SJCRH30 (cell line): ENCODE measurements at places on chromosomes 12 and 14. TPM values are rescaled to one million over a fixed set of nuclear protein-coding genes. Genes with fewer than 3 reads are reported as not detected.
A peak's percentile ranks its signal among the peaks of the same experiment; 100 is the strongest.

GRCh38 chr14:102516531-102517391 lies 7.2 kb upstream of the ANKRD9 start:
- peaks cover 4% of the 10 kb centered on the region; the same call in 1 of the 2 replicates for H3K4me1 ChIP-seq
- H3K27ac ChIP-seq = no peak overlapping the region
- peak overlapping the region; percentile 70 for H3K4me3 ChIP-seq
- H3K36me3 ChIP-seq = no peaks in the 10 kb centered on the region
- H3K27me3 ChIP-seq = no peaks in the 10 kb centered on the region

DNA sequence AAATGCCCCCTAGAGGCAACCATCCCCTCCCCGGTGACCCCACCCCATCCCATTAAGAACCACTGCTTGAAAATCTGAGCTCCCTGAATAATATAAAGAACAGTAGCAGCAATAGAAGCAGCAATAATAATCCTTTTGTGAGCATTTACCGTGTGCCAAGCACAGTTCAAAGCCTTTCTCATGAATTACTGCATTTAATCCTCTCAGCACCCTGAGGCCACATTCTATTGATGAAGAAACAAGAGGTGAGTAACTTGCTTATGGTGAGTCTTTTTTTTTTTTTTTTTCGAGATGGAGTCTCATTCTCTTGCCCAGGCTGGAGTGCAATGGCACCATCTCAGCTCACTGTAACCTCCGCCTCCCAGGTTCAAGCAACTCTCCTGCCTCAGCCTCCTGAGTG lies 65.0 kb downstream of the KCNK10 start:
- H3K27me3 ChIP-seq = no peaks in the 10 kb centered on the region
- no peaks in the 10 kb centered on the region for H3K36me3 ChIP-seq
- H3K4me1 ChIP-seq = peaks cover 14% of the 10 kb centered on the region
- no peak overlapping the region for H3K27ac ChIP-seq

GRCh38 chr14:103385929-103386712 lies 906 bp downstream of the MARK3 start:
- peak; percentile 41 for DNase-seq
- H3K36me3 ChIP-seq = no peaks in the 10 kb centered on the region
- no peaks in the 10 kb centered on the region for H3K27me3 ChIP-seq
- no peaks in the 10 kb centered on the region for H3K4me1 ChIP-seq
- peak overlapping the region; percentile 77 for H3K4me3 ChIP-seq
- peak overlapping the region; percentile 45; the same call in 1 of the 2 replicates for H3K27ac ChIP-seq

DNA sequence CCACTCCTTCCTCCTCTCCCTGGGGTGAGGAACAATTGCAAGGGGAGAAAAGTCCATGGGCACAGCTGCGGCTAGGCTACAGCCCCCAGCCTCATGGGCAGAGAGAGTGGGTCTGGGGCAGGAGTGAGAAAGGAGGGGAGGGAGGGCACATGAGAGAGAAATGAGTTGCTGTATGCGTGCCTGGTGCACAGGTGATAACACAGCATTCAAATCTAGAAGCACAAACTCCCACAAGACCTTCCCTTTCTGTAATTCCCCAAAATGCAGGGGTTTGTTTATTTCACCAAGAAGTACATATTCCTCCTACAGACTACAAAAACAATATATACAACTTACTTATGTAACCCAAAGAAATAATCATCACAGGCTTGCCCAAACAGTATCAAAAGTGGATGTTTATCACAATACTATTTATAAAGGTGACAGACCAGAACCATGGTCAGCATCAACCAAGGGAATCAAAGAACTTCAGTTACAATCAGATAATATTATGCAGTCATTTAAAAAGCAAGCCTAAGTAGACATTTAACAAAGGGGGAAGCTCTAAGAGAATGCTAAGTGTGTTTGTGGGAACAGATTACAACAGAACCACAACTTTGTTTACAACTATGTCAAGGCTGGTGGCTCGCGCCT lies 54.2 kb downstream of the ITPK1 start:
- no peak overlapping the region for H3K27ac ChIP-seq
- 0 out of 2 replicates have a peak, but pooled peaks cover 6% of the 10 kb centered on the region for H3K4me1 ChIP-seq
- H3K36me3 ChIP-seq = no peaks in the 10 kb centered on the region

DNA sequence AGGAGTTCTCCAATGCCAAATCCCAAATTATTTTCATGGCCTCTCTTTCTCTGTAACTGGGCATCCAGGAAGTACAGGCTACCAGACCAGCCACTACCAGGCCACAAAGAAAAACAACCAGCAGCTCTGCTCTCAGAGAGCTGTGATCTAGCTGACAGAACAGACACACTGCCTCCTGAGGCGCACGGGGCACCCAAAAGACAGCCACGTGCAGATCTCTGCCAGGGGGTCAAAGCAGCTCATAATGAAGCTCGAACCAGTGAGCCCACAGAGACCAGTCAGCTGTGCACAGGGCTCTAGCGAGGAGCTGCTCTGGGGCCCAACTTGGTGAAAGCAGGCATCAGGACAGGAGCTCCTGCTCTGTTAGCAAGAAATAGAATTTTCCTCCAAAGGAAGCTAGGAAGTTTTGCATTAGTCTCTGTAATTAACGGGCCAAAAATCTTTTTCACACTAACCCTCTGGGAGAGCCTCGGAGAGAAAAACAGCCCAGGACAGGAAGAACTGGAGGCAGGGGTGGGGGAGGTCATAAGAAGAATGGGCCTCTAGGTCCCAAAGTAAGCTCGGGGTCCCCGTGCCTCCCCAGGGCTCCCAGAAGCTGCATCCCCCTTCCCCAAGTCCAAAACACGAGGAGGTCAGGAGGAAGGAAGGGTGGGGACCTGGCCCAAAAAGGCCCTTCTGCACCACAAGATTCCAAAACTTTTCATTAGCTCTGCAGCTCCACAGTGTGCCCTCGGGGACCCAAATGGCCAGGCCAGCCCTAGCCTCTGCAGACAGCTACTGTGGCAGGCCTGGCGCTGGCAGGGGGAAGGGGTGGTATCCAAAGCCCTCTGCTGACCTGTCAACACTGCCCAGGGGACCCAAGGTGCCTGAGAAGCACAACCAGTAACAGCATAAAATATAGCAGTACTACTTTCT lies 30.2 kb downstream of the ACTN1 start:
- no peak overlapping the region for H3K27ac ChIP-seq
- DNase-seq = no peak
- H3K36me3 ChIP-seq = no peaks in the 10 kb centered on the region
- H3K4me1 ChIP-seq = peaks cover 70% of the 10 kb centered on the region
- H3K27me3 ChIP-seq = no peaks in the 10 kb centered on the region

GRCh38 chr14:50061664-50062437 lies 54.5 kb downstream of the VCPKMT start:
- H3K4me3 ChIP-seq = no peak overlapping the region
- H3K27ac ChIP-seq = peak overlapping the region; percentile 63
- peaks cover 21% of the 10 kb centered on the region for H3K4me1 ChIP-seq
- H3K27me3 ChIP-seq = no peaks in the 10 kb centered on the region
- H3K36me3 ChIP-seq = no peaks in the 10 kb centered on the region

DNA sequence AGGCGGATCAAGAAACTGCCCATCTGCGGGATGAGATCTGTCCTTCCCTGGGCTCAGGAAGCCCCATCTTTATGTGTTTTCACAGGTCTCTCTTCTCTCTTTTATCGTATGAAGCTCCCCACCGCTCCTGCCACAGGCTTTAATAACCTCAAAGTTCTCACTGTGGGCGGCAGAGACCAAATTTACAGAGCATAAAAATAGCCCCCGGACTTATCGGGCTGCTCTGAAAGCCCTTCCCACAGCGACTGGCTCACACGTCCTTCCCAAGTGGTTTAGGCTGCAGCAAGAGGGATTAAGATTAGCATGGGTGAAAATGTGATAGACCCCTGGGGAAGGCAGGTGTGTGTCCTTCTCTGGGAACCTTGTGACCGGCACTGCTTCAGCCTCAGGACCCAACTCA lies 47.8 kb downstream of the TESC start:
- H3K36me3 ChIP-seq = no peaks in the 10 kb centered on the region
- peaks cover 6% of the 10 kb centered on the region; the same call in 1 of the 2 replicates for H3K4me1 ChIP-seq

DNA sequence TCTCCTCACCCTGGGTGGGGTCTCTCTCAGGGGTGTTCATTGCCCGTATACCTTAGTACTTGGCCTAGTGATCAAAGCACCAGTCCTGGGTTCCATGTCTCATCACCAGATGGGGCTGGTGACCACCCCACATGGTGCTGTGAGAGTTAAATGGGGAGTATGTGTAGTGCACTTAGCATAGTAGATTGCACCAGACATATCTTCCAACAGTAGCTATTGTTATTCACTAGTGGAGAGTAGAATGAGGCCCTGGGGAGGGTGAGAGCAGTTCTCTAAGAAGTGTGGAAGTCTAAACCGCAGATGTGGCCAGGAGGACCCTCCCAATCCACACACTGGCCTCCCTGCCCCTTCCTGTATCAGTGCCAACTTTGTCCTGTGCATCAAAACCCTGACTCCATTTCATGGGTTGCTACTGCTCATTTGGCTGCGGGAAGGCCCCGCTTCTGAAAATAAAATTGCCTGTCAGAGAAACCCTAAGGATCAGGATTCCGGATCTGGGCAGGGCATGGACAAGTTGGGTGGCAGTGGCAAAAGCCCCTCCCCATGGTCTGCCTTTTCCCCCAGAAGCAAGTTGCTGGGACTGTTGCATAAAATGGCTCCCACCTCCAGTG lies 4.4 kb downstream of the CD9 start:
- H3K4me3 ChIP-seq = no peak overlapping the region
- H3K4me1 ChIP-seq = peaks cover 33% of the 10 kb centered on the region
- peak; percentile 28 for DNase-seq
- peaks cover 3% of the 10 kb centered on the region for H3K36me3 ChIP-seq
- no peaks in the 10 kb centered on the region for H3K27me3 ChIP-seq

DNA sequence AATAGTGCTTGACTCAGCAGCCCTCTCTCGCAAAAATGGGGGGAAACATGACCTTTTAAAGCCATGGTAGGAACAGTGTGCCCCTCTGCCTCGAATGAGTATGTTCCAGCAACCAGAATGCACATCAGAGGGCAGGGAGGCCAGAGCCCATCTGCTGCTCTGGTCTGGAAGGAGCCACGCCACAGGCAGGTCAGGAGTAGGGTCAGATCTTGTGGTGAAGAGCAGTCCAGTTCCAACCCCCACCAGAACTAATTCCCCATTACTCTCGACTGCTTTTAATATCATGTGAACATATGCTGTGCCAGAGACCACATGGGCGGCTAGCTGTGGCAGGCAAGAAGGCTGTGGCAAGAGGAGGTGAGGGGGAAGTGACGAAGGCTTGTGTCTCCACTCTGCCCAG lies 34.6 kb upstream of the TMX1 start:
- peaks cover 28% of the 10 kb centered on the region for H3K4me1 ChIP-seq
- H3K27ac ChIP-seq = peak overlapping the region; percentile 80
- H3K36me3 ChIP-seq = no peaks in the 10 kb centered on the region
- DNase-seq = peak; percentile 73
- H3K4me3 ChIP-seq = no peak overlapping the region

- no peaks in the 10 kb centered on the region for H3K36me3 ChIP-seq
- no peak overlapping the region for H3K4me3 ChIP-seq
- DNase-seq = no peak
- no peaks in the 10 kb centered on the region for H3K27me3 ChIP-seq
- H3K27ac ChIP-seq = no peak overlapping the region
Measured at GRCh38 chr12:78101946-78102635, 271.4 kb downstream of the NAV3 start.

- no peaks in the 10 kb centered on the region for H3K36me3 ChIP-seq
- no peak overlapping the region for H3K27ac ChIP-seq
- H3K4me3 ChIP-seq = no peak overlapping the region
- no peak for DNase-seq
Measured at GRCh38 chr14:102570334-102570995, 22.0 kb upstream of the RCOR1 start.

DNA sequence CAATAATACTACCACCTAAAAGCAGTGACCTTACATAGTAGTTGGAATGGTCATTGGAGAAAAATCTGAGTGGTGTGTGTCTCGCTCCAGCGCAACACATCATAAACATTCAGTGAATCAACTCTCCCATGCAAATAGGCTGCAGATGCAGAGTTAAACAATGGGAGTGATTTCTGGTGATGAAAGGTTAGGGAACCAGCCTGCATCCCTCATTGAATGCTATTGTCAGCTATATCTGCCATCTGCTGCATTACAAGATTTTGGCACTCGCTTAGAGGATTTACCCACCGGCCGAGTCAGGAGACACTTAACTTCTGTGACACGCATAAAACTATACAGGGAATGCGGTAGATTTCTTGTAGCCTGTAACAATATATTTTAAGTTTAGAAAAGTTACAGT lies 900.9 kb downstream of the FLRT2 start:
- H3K4me1 ChIP-seq = no peaks in the 10 kb centered on the region
- H3K36me3 ChIP-seq = no peaks in the 10 kb centered on the region
- DNase-seq = peak; percentile 12
- H3K4me3 ChIP-seq = peak overlapping the region; percentile 13

The SCNN1A gene
- total RNA-seq = not detected in 2 replicates

The SEC23A gene
- total RNA-seq = 144 and 147 TPM in 2 replicates

The KRT85 gene
- not detected in 2 replicates for total RNA-seq
